Activated T-cell treated with anti-CD3 and anti-CD28 coated beads, Interleukin-2, amount 50 U/mL, for 4 hours (primary cell): ENCODE measurements at places on chromosomes 2 and 18. TPM values are rescaled to one million over a fixed set of nuclear protein-coding genes. Genes with fewer than 3 reads are reported as not detected.

The GPBAR1 gene
- total RNA-seq, result 0.68 TPM

The IL36RN gene
- 1.6 TPM for total RNA-seq

The AKAIN1 gene
- not detected for total RNA-seq

The MGAT4A gene
- total RNA-seq, result 24.8 TPM

The TEX44 gene
- total RNA-seq, result not detected

The TFPI gene
- total RNA-seq, result 0.56 TPM

The NRP2 gene
- 1.6 TPM for total RNA-seq

The KRTCAP3 gene
- 5.4 TPM for total RNA-seq

The TUBA4B gene
- total RNA-seq, result not detected

The DES gene
- 0.58 TPM for total RNA-seq

The TYMS gene
- 58.2 TPM for total RNA-seq

The PTPRM gene
- total RNA-seq, result 3.5 TPM

The SERPINB12 gene
- total RNA-seq, result not detected

The RTP5 gene
- 0.13 TPM for total RNA-seq

The ARPC2 gene
- 381 TPM for total RNA-seq

The POTEJ gene
- not detected for total RNA-seq

The GRHL1 gene
- total RNA-seq, result 1.1 TPM

The HOXD1 gene
- not detected for total RNA-seq

The MEIS1 gene
- total RNA-seq, result 0.46 TPM

The LRRTM1 gene
- not detected for total RNA-seq

The FBLN7 gene
- 21.8 TPM for total RNA-seq

The PJVK gene
- 2.0 TPM for total RNA-seq

The CPS1 gene
- 1.3 TPM for total RNA-seq
